Smooth muscle cell of the brain vasculature (primary cell): ENCODE measurements at places on chromosomes 6 and 20.

DNA sequence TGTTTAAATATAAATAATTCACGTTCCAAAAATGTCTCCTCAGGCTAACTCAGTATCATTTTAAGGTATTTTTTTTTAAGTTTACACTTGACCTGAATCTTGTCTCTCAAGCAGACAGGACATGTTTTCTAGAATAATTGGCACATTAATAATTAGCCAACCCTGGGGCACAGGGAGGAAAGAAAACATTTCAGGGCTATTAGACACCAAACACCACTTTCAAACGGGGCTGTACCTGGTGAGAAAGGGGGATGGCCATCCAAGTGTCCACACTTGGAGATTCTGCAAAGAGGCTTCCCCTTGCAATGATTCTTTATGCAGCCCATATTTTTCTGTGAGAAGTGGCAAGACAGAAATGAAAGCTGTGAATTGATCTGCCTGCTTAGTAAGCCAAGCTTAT is 560.8 kb downstream of the CD109 start:
- no peak for DNase-seq

DNA sequence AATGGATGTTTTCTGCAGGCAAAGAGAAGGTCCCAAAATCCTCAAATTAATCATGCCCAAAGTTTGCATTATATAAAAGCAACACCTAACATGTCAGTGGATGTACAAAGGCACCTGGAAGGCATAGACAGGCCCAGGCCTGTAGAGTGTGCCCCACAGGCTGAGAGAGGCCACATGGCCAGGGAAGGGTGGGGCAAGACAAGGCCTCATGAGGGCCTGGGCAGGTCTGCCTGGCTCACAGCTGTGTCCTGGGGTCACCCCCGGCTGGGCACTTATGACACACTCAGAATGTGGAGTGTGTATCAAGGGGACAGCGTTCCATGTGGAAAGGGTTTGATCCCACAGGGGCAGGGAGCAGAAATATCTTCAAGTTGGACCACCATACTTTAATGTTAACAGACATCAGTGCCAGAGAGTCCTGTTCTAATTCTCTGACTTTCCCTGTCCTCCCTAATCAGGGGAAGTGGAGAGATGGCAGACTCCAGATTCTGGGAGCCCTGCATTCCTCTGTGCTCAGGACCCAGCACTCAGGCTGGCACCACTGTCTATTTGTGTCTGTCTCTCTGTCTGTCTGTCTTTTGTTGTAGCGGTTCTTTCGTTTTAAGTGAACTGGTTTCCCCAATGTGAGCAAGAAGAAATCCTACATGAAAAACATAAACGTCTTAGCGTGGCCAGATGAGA is 178.3 kb upstream of the FOXA2 start:
- DNase-seq = no peak

DNA sequence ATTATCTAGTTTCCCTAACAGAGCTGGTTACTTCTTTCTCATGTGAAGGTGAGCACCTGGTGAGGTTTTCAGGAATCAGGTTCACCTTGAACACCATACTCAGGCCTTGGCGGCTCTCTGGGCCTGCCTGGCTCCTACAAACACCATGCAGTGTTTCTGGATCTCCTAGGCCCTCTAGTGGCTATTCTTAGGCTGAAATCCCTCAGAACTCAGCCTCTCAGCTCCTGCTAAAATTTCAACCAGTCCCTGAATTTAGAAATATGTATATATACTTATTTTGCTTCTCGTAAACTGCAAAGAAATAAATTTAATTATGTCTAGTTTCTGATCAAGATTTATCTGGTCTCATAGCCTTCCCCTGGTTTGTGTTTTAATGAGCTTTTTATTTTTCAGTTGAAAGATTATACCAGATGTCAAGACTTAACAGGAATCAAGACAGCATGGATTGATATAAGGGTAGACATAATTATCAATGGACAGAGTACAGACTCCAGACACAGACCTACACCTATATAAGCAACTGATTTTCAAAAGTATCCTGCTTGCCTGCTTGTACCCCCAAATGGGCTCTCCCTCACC is 55.9 kb downstream of the ANKEF1 start:
- DNase-seq = no peak

DNA sequence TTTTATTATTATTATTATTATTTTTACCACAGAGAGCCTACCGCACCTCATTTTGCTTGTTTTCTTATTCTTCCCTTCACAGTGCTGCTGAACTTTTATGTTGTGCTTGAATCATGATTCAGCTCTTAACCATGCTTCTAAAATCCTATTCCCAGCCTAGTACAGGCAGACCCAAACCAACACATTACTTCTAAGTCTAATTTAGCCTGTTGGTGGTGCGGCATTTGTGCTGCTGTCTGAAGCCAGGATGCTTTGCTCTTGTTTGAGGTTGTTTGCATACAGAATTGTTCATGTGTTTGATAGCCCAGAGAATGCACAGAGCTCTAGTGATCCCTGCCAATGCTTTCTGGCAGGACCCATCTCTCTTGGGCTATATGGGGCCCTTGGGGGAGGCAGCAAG is 213.5 kb upstream of the KCNG1 start:
- no peak for DNase-seq

DNA sequence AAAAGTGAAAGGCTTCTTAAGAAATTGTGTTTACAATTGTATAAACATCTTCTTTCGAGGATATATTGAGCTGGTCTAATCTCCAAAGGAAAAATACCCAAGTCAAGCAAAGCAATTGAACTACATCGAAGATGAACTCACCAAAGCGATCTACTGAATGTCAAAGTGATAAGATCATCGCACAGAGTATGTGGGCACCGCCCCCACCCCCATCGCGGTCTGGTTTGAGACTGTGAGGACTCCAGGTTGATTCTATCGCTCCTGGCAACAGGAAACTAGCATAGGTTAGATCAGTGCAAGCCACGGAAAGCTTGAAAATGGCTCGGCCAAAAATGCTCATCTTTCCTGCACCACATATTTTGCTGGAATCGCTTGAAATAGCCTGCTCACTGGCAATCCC is 133.2 kb upstream of the RPS6KA2 start:
- DNase-seq = no peak

GRCh38 chr6:33235221-33235634 is 26.9 kb downstream of the RING1 start:
- no peak for DNase-seq
